ENCODE measurements at places on chromosomes 2 and 18.

- no peak overlapping the region for H3K27ac ChIP-seq
- H3K4me3 ChIP-seq, result no peak overlapping the region
- DNase-seq, result no peak
- no peaks in the 10 kb centered on the region for H3K4me1 ChIP-seq
These were observed 112.4 kb downstream of the CYRIA start for GRCh38 chr2:16553226-16553625.

- DNase-seq, result no peak
- H3K4me1 ChIP-seq, result no peaks in the 10 kb centered on the region
- H3K36me3 ChIP-seq, result peaks cover 2% of the 10 kb centered on the region
- H3K4me3 ChIP-seq, result no peak overlapping the region
- H3K27me3 ChIP-seq, result no peaks in the 10 kb centered on the region
These were observed 1.5 kb downstream of the FAM228A start for GRCh38 chr2:24176326-24176725.

GRCh38 chr2:174675615-174676014, 78.0 kb upstream of the WIPF1 start:
- no peak overlapping the region for H3K4me3 ChIP-seq
- H3K27ac ChIP-seq, result no peak overlapping the region
- H3K36me3 ChIP-seq, result no peaks in the 10 kb centered on the region
- DNase-seq, result no peak
- H3K27me3 ChIP-seq, result no peaks in the 10 kb centered on the region
- peaks cover 27% of the 10 kb centered on the region for H3K4me1 ChIP-seq

- no peaks in the 10 kb centered on the region for H3K27me3 ChIP-seq
- no peak overlapping the region for H3K27ac ChIP-seq
- no peaks in the 10 kb centered on the region for H3K36me3 ChIP-seq
- no peak overlapping the region for H3K4me3 ChIP-seq
These were observed 53.9 kb upstream of the CYTIP start for GRCh38 chr2:157497638-157498314.

- H3K4me3 ChIP-seq, result no peak overlapping the region
- H3K27ac ChIP-seq, result no peak overlapping the region
- peaks cover 4% of the 10 kb centered on the region for H3K4me1 ChIP-seq
- no peak for DNase-seq
- peaks cover 8% of the 10 kb centered on the region for H3K27me3 ChIP-seq
These were observed 161.4 kb downstream of the ZEB2 start for GRCh38 chr2:144358374-144358964.

DNA sequence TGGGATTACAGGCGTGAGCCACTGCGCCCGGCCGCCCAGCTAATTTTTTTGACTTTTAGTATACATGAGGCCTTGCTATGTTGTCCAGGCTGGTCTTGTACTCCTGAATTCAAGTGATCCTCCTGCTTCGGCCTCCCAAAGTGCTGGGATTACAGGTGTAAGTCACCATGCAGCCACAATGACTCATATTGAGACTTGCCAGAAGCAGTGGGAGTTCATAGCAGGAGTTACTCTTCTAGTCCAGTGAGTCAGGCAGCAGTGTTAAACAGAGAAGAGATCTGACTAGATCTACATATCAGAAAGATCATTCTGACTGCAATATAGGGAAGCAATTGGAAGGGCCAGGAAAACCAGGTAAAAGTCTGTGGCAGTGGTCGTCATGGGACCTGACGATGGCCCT, 1.5 kb upstream of the FLACC1 start:
- H3K27me3 ChIP-seq, result no peaks in the 10 kb centered on the region
- H3K4me1 ChIP-seq, result peaks cover 13% of the 10 kb centered on the region
- H3K27ac ChIP-seq, result no peak overlapping the region

GRCh38 chr18:53534695-53535094, 689.8 kb downstream of the MBD2 start:
- H3K4me1 ChIP-seq, result no peaks in the 10 kb centered on the region
- H3K27ac ChIP-seq, result no peak overlapping the region
- H3K27me3 ChIP-seq, result no peaks in the 10 kb centered on the region
